ENCODE measurements at places on chromosomes 2 and 18.

- DNase-seq = no peak
These were observed 16.6 kb upstream of the PSME4 start for GRCh38 chr2:53987336-53987921.

- DNase-seq = no peak
These were observed 167.1 kb upstream of the MYCN start for GRCh38 chr2:15773204-15773603.

DNA sequence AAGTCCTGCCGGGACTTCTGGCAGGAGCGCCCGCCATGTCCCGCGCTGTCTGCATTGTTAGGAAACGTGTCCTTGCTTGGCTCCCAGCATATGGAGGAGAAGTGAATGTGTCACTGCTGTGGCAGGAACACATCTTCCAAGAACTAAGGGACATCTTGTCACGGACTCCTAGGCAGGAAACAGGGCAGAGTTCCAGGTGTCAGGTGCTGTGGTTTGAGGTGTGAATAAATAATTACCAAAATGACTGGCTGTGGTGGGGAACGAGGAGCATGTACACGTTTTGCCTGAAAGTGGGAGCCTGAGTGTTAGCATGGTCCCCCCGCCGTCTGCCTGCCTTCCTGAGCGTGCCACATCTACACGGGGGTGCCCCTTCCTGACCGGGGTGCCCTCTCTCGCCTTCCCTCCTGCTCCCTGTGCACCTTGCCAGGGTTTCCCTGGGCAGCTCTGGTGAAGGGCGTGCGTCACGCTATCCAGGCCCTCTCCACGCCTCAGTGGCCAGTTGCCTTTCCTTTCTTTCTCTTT is 237.5 kb downstream of the LDLRAD4 start:
- DNase-seq = no peak

DNA sequence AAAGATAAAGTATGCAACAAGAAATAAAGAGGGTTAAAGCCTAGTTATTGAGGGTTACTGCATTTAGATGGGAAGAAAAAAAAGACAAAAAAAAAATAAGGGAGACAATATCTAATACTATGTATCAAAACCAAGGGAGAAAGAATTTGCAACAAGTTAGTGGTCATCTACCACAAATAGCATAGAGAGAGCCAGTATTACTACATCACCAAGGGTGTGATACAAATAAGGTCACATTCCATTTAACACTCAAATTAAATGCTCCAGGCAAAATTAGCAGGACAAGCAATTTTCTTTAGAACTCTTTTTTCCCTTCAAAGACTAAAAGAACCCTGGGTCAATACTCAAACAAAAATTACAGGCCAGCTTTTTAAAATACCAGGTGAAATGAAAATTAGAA is 115.1 kb upstream of the GULP1 start:
- DNase-seq = no peak

DNA sequence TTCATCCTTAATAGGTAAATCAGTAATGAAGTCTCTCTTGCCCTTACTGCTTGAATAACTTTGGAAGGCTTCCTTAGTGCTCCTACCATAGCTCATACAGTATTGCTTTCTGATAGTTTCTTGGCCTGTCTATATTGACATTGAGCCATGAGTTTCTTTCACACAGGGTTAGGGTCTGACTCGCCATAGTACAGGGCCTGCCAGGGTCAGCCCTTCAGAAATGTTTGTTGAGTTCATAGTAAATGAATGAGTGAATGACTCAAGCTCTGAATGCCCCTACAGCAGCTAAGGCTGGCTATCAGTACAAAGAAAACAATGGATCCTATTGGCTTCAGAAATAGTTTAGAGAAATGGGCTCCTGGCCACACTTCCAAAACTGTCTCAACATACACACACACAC is 65.0 kb upstream of the LRATD1 start:
- DNase-seq = no peak

DNA sequence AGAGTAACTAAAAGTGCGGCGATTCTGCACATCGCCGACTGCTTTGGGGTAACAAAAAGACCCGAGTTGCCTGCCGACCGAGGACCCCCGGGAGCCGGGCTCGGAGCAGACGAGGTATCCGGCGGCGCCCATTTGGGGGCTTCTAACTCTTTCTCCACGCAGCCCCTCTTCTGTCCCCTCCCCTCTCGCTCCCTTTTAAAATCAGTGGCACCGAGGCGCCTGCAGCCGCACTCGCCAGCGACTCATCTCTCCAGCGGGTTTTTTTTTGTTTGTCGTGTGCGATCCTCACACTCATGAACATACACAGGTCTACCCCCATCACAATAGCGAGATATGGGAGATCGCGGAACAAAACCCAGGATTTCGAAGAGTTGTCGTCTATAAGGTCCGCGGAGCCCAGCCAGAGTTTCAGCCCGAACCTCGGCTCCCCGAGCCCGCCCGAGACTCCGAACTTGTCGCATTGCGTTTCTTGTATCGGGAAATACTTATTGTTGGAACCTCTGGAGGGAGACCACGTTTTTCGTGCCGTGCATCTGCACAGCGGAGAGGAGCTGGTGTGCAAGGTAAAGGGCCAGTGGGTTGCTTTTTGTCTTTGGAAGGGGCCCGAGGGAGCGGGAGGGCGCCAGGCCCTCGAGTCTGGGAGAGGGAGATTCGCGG is 1.4 kb downstream of the TRIB2 start:
- no peak for DNase-seq

DNA sequence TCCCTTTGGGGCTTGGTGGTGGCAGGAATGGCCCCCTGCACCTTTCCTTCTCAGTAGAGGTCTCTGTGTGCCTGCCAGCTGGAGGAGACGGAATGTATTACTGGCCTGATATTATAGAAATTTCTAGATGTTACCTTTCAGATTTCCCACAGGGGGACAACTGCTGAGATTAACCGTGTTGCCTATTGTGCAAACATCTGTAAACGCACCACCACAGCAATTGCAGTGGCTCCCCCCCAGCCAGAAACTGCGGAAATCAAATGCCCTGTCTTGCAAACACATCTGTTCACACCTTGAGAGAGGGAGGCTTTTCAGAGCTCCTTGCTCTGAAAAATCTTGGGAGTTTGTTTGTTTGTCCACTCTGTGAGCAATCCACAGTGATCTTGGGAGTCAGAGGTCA is 270.0 kb upstream of the RAB12 start:
- no peak for DNase-seq

DNA sequence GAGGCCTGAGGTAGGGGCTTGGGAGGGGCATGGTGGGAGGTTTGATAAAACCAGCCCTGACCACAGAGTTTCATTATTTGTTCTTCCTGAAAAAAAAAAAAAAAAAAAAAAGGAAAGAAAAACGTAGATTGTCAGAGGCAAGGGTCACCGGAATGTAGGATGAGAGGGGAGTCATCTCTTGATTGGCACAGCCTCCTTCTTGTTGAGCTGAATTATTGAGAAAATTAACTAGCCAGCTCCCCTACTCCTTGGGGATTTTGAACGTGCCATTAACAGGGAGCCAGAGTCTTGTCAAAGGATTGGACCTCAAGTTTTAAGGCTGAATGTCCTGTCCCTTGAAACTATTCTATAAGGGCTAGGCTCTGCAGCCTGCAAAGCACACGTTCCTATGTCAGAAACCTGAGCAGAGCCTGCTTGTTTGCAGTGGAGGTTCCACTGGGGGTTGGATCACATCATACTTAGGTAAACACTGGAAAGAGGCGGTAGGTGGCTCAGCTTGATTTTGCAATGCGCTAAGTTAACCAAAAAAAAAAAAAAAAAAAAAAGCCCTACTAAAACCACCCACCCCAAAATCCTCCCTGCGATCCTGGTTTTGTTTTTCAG is 2.3 kb downstream of the INHBB start:
- DNase-seq = no peak

DNA sequence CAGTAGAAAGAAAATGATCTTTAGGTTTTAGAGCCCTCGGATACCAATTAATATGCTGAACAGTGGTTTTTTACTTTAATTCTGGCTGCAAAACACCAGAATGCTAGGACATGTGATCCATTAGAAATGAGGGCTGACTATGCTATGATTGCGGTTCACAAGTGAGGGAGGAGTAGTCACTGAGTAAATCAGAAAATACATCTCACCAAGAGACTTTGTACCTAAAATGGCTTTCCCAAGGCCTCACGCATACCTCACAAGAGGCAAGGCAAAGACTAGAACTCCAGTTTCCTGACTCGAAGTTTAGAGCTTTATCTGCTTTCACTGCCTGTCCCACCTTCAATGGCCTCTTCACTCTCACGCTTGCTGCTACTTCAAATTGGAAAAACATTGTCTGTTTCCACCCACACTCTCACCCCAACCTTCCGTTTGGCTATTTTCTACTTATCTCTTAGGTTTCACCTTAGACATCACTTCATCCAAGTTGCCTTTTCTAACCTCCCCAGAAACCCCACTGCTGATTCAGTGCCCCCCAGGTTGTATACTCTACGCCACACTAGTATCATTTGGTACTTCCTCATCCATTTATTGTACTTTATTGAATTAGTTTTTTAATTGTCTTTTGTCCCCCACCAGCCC is 5.1 kb upstream of the MBD2 start:
- DNase-seq = no peak

GRCh38 chr2:181686576-181687185 is 6.4 kb upstream of the NEUROD1 start:
- no peak for DNase-seq

DNA sequence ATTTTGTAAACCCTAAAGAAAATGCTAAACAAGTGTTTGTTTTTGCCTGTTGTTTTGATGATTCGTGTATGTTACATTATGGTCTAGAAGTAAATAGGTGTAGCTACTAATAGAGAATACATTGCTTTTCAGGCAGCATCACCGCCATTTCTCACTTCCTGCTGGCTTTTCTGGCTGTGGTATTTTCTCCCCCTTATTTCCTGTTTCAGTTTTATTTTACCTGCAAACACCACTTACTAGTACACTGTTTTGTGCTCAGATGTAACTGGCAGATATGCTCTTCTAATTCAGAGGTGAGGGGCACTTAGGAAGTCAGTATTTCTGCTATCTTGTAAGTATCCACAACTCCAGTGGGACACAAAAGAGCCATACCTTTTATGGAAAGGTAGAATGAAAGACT is 38.1 kb upstream of the SLC3A1 start:
- DNase-seq = no peak

DNA sequence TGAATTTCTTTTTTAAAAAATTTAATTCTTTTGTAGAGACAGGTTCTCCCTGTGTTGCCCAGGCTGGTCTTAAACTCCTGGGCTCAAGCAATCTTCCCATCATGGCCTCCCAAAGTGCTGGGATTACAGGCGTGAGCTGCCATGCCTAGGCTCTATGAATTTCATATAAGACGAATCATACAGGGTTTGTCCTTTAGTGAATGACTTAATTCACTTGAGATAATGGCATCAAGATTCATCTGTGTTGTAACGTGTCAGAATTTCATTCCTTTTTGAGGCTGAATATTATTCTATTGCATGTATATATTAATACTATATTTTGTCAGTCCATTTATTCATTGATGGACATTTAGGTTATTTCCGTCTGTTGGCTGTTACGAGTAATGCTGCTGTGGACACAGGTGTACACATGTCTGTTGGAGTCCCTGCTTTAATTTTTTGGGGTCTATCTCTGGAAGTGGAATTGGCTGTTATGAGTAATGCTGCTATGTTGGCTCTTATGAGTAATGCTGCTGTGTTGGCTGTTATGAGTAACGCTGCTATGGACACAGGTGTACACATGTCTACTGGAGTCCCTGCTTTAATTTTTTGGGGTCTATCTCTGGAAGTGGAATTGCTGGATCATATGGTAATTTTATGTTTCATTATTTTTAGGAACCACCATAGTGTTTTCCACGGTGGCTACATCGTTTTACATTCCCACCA is 210.6 kb downstream of the CAMKMT start:
- DNase-seq = no peak

DNA sequence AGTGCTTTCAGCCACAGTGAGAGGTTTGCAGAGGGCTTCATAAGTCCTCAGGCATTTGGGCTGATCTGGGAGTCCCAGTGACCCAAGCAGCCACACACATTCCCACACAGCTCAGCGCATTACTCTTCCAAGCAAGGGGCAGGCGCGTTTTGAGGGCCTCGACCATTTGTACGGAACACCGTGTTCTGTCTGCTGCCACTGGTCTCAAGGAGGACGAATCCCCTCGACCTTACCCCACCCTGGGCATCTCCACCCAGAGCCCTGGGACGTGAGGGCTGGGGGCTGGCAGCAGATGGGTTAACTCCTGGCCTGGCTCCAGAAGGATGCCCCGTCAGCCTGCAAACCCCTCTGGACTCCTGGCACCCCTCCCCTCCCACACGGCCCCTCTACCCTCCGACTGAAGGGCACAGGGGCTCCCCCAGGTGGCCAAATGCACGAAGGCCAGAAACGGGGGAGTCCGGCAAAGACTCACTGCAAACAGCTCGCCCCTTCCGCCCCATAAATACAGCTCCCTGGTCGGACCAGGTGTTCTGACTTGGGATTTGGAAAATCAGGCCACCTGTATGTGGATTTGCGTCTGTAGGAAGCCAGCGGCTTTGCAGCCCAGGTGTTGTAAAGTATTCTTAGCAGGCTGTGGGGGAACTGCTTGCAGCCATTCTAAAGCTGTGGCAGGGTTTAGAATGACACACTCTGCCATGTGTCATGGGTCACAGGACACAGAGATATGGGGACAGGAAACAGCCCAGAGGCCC is 33.6 kb upstream of the PTMA start:
- DNase-seq = peak; percentile 60

DNA sequence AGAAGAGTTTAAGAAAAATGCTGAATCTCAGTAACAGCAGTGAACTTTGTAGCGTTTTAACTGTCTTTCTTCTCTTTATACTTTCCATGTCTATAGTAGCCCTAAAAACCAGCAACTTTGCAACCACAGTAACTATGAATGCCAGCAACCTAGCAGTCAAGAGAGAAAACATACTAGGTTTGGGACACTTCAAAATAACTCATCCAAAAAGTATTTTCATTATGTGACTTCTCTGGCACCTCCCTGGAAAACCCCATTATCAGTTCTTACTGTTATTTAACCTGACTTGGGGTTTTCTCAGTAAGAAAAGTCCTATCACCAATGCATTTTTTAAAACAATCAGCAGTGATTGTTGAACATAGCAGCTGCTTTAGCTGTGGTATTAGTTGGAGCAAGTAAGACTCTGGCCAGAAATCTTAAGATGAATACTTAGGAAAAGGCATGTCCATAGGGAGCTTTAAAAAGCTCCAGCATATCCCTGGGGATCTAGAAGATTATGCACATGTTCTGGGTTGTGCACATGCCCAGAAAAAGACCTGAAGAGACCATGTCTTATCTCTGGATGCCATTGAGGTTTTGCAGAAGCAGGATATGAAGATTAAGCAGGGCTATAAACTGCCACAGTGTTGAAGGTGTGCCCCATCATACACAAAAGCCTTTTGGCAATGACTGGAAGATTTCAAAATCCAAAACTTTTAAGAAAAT is 411.3 kb downstream of the CMPK2 start:
- no peak for DNase-seq

DNA sequence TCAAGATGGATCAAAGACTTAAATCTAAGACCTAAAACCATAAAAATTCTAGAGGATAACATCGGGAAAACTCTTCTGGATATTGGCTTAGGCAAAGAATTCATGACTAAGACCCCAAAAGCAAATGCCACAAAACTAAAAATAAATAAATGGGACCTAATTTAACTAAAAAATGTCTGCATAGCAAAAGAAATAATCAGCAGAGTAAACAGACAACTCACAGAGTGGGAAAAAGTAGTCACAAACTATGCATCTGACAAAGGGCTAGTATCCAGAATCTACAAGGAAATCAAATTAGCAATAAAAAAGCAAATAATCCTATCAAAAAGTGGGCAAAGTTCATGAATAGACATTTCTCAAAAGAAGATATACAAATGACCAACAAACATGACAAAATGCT is 18.2 kb upstream of the ASB18 start:
- no peak for DNase-seq

- DNase-seq = no peak
These were observed 14.6 kb downstream of the ENOSF1 start for GRCh38 chr18:697800-698199.

GRCh38 chr2:230447455-230448451 is 31.8 kb downstream of the SP100 start:
- peak; percentile 26 for DNase-seq

Measured in stimulated activated CD4-positive, alpha-beta T cell treated with anti-CD3 and anti-CD28 coated beads, Interleukin-4, amount 100 ng/mL, for 48 hours (primary cell).